NCI-H146 (cell line): ENCODE measurements at places on chromosomes 7 and 10.

- no peak for DNase-seq
These were observed 14.0 kb upstream of the SEM1 start for GRCh38 chr7:96723622-96724021.

GRCh38 chr10:71821909-71822763 is 28.9 kb downstream of the PSAP start:
- no peak for DNase-seq

DNA sequence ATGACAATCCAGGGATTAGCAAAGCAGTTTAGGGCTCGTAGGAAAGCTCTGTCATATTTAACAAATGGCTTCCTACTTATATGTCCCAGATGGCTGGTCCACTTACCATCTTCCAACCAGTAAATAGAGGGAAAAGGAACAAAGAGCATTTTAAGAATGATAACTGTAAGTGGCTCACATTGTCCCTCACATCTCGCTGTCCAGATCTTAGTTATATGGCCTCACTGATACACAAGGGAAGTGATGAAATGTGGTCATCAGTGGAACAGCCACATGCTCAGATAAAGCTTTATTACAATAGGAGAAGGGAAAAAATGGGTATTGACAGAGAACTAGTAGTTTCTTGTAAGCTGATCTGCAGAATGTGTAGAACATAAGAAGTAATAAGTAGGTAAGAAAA is 35.8 kb downstream of the IQUB start:
- DNase-seq, result no peak

- DNase-seq, result no peak
These were observed 501.6 kb downstream of the TCERG1L start for GRCh38 chr10:130809761-130810515.

DNA sequence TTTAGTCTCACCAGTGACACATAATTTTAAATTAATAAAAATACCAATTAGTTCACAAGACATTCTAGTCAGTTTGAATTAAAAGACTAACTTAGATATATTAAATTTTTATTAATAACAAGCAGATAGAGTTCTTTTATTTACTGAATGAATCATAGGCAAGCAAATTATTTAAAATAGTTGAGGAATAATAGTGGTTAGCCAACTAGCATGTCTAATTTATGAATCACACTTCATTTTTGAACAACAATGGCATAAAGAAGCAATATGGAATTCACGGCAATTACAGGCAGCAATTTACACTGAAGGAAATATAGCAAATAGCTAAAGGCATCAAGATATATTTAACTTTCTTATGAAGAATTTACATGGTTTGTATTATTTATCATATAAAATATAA is 187.0 kb upstream of the SLC26A5 start:
- no peak for DNase-seq

DNA sequence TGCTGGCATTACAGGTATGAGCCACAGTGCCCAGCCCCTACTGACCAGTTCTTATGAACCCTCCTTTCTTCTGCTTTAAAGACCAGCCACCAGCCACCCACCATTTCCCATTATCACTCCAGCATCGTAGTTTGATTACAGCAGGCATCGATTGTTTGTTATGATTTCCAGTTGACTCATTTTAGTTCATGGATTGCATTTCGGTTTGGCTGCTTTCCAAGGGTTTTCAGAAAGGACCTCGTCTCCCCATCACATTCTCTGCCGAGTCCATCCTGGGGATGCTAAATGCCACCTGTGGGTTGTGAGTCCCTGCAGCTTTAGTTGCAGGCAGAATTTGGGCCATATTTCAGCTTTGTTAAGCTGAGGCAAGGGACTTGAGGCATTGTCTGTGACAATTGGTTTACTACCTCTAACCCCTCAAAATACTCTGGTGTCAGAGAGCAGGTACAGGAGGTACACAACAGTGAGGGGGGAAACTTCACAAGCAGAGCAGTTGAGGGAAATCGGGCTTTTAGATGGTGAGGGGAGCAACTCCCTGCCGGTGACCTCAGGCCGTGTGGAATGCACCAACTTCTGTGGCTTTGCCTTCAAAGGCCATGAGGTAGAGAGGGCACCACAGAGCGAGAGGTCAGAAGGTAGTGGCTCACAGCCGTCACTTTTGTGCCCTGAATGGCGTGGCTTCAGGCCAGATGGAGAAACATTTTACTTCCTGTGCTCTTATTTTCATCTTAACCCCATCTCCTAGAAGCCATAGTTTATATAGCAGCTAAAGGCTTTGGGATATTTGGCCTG is 203.8 kb downstream of the CCDC3 start:
- DNase-seq, result peak; percentile 61

- DNase-seq, result no peak
These were observed 198.0 kb downstream of the KIAA1217 start for GRCh38 chr10:24406809-24407483.

DNA sequence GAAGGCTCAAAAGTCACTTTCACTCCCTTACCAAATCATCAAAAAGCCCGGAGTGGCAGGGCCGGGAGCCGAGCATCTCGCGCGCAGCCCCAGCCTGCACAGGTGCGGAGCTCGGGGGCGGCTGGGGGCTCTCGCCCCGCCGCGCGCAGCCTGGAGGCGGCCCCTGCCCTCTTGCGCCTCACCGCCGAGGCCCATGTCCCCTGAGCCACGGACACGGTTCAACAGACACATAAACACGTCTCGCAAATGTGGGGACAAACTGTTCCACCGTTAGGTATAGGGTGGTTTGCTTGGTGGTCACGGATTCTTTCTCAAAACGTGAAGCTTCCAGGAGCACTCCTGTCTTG is 700 bp downstream of the GSAP start:
- peak; percentile 60 for DNase-seq

GRCh38 chr10:104824380-104825006 is 183.4 kb downstream of the SORCS3 start:
- DNase-seq, result no peak

DNA sequence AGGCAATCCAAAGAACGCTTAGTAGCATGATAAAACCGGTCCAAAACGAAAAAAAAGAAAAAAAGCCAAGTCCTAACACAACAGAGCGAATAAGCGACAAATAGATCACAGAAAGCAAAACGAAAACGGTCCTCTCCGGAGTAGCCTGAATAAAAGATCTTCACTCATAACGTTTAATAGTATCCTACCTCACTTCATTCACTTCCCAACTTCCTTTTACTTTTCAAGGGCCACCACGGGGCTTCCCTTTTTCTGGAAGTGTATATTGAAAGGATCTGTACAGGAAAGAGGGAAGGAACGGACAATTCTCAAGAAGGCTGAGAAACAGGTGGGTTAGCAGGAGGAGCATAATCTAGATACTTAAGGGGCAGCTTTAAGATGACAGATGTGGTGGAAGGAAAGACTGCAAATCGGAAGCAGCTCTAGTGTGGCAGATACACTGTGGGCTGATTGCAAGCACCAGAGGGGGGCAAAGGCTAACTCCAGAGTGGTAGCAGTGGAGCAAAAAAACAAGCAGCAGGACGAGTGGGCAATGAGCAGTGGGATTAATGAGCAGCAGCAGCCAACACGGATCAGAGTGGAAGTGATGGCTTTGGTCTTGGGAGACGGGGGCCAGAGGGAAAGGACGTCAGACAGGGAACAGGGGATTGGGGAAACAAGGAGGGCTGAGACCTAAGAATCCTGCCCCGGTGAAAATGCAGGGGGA is 866 bp downstream of the CNOT4 start:
- peak; percentile 54 for DNase-seq
